Heart right ventricle (tissue), 16 donors: ENCODE measurements at places on chromosomes 3 and 15. TPM values are rescaled to one million over a fixed set of nuclear protein-coding genes. Genes with fewer than 3 reads are reported as not detected.

- no peak overlapping the region for H3K4me3 ChIP-seq
- peaks cover 5% of the 10 kb centered on the region for H3K27me3 ChIP-seq
- no peak overlapping the region for H3K27ac ChIP-seq
- no peaks in the 10 kb centered on the region for H3K4me1 ChIP-seq
These were observed 48.5 kb downstream of the ITGA11 start for GRCh38 chr15:68383161-68384074.

- DNase-seq, result no peak
- no peak overlapping the region for H3K27ac ChIP-seq
- no peaks in the 10 kb centered on the region for H3K36me3 ChIP-seq
- peaks cover 7% of the 10 kb centered on the region for H3K4me1 ChIP-seq
These were observed 67.9 kb upstream of the MITF start for GRCh38 chr3:69671082-69671952.

- peak within 1 kb of the TSS; percentile 92 for H3K4me3 ChIP-seq
- H3K36me3 ChIP-seq, result peaks cover 6% of the 10 kb centered on the region
- DNase-seq, result peak; percentile 90
These were observed at the start of gene INKA1 for GRCh38 chr3:49802719-49803464. INKA1 (plus strand) TSS chr3:49803261; CDS start chr3:49803393, 132 bp downstream.

DNA sequence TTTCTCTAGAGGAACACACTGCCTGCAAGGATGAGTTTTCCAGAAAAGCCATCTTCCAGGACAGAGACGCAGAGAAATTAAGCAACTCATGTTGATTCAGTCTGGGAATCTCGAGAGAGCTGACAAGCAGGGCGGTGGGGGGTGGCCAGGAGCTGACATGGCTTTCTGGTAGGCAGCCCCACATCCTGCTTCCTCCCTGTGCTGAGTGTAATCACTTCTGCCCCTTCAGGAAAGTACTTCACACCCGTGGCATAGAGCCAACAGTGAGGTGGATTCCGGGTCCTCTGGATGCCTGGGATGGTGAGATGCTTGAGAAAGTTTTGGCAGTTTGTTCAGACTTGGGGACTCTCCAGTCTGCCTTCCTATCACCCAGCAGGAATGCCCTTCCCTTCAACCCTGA lies 221.1 kb downstream of the SLCO3A1 start:
- no peak overlapping the region for H3K4me3 ChIP-seq
- peaks cover 73% of the 10 kb centered on the region for H3K4me1 ChIP-seq
- peak; percentile 70 for DNase-seq

- peaks cover 53% of the 10 kb centered on the region for H3K4me1 ChIP-seq
- no peak overlapping the region for H3K4me3 ChIP-seq
- no peaks in the 10 kb centered on the region for H3K36me3 ChIP-seq
- no peaks in the 10 kb centered on the region for H3K27me3 ChIP-seq
These were observed 87.9 kb downstream of the ITPR1 start for GRCh38 chr3:4581124-4581424.

DNA sequence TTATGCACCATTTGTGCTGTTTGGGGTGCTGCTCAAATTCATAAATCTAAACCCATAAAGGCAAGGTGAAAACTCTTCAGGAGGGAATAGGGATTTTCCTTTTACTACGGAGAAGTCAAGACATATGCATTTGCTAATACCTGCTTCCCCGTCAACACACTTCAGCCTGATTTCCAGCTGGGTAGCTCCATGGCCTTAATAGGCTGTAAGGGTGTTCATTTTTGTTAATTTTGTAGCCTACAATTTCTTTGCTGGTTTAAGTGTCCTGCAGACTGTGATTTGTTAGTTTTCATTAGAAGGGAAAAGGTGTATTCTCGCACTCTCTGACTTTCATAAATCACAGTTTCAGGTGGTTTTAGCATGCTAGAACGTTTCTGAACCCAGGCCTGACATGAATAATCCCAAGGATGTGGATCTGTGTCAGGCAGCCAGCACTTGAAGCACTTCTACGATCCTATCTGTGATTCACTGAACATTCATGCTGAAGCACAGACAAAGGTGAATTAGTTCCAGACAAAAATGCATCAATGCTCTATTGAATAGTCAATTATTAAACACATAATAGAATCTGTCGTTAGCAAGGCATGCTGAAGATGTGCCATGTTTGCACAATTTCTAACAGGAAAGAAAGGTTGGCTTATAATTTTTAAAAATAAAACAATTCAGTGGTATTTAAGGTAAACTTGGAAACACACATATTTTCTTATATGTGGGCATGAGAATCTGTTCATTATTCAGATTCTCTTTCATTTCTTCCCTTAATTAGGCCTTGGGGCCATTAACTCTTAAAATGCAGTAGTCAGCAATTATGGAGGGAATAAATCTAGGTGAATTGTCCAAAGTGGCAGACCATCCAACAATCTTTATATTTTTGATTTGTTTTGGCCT lies 17.9 kb upstream of the NMNAT3 start:
- H3K4me1 ChIP-seq, result no peaks in the 10 kb centered on the region
- H3K36me3 ChIP-seq, result no peaks in the 10 kb centered on the region
- no peak overlapping the region for H3K4me3 ChIP-seq
- H3K27ac ChIP-seq, result no peak overlapping the region
- H3K27me3 ChIP-seq, result no peaks in the 10 kb centered on the region

UCN2 gene
- 0.22 TPM for polyA plus RNA-seq

- H3K27me3 ChIP-seq, result no peaks in the 10 kb centered on the region
- no peaks in the 10 kb centered on the region for H3K4me1 ChIP-seq
- DNase-seq, result no peak
- H3K27ac ChIP-seq, result no peak overlapping the region
- H3K36me3 ChIP-seq, result no peaks in the 10 kb centered on the region
- H3K4me3 ChIP-seq, result no peak overlapping the region
These were observed 216.8 kb downstream of the RSL24D1 start for GRCh38 chr15:54979964-54980363.

UROC1 gene
- not detected for polyA plus RNA-seq

- no peaks in the 10 kb centered on the region for H3K27me3 ChIP-seq
- DNase-seq, result no peak
- no peak overlapping the region for H3K4me3 ChIP-seq
- H3K27ac ChIP-seq, result no peak overlapping the region
- peaks cover 2% of the 10 kb centered on the region for H3K4me1 ChIP-seq
- no peaks in the 10 kb centered on the region for H3K36me3 ChIP-seq
These were observed 57.8 kb downstream of the NCEH1 start for GRCh38 chr3:172653004-172653572.

- peaks cover 45% of the 10 kb centered on the region for H3K4me1 ChIP-seq
- H3K27me3 ChIP-seq, result no peaks in the 10 kb centered on the region
- peak overlapping the region; percentile 88 for H3K27ac ChIP-seq
- DNase-seq, result peak; percentile 89
- no peak overlapping the region for H3K4me3 ChIP-seq
- no peaks in the 10 kb centered on the region for H3K36me3 ChIP-seq
These were observed 145.5 kb upstream of the TPM1 start for GRCh38 chr15:62896969-62897486.

GREM1 gene
- polyA plus RNA-seq, result not detected

CHRNA7 gene
- polyA plus RNA-seq, result 0.88 TPM

DNA sequence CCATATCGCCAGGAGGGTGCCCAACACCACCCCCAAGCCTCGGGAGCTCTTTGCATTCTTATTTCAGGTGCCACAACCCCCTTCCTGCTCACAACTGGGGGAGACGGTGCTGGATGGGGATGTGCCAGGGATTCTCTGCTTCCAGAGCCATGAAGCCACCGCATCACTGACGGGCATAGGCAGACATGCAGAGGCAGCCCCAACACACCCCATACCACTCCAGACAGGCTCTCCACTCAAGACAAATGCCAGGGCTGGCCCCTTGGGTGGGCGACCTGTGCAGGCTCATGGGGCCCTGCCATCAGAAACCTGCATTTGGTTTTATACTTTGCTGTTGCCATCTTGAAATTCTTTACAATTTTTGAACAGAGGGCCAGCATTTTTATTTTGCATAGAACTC lies 27.0 kb upstream of the TRPM1 start:
- H3K27me3 ChIP-seq, result no peaks in the 10 kb centered on the region
- H3K36me3 ChIP-seq, result no peaks in the 10 kb centered on the region
- H3K4me1 ChIP-seq, result peaks cover 6% of the 10 kb centered on the region
- no peak overlapping the region for H3K27ac ChIP-seq
- H3K4me3 ChIP-seq, result no peak overlapping the region
- DNase-seq, result no peak

- H3K36me3 ChIP-seq, result no peaks in the 10 kb centered on the region
- DNase-seq, result no peak
- H3K27ac ChIP-seq, result no peak overlapping the region
- no peaks in the 10 kb centered on the region for H3K4me1 ChIP-seq
These were observed 835.9 kb downstream of the TUSC7 start for GRCh38 chr3:117545484-117545883.

DNA sequence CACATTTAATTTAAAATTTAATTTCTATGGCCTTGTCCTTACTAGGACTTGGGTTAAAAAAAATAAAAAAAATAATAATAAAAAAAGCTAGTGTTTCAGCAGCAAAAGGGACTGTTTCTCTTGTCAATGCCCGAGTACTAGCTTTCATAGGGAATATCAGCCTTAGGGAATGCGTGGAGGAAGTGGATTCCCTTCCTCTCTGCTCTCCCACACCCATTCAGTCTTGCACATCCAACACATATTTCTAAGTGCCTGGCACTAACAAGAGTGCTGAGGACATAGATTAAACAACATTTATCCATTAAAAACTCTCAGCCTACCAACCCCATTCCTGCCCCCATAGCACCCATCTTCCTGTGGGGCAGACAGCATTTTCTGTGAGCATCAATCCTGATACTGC lies 6.2 kb downstream of the ZNF385D start:
- no peaks in the 10 kb centered on the region for H3K36me3 ChIP-seq
- H3K4me1 ChIP-seq, result peaks cover 25% of the 10 kb centered on the region
- peak overlapping the region; percentile 65 for H3K27ac ChIP-seq
- H3K4me3 ChIP-seq, result no peak overlapping the region
- no peak for DNase-seq

DNA sequence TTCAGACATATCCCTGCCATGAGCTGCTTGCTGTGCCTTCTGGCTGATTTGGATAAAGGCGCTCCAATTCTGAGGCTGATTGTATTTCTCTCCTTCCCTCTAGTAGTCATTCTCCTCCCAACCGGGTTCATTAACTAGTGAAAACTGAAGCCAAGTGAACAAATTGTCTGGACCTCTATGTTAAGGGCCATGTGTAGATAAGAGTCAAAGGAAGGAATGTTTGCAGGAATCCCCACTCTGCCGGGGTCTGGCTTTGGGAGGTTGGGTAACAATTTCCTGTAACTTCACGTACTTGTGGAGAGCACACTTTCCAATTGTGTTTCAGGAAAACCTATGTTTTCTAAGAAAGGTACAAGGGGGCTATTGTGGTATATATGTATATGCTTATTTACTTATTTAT lies 38.2 kb upstream of the SUCLG2 start:
- no peaks in the 10 kb centered on the region for H3K4me1 ChIP-seq
- H3K4me3 ChIP-seq, result no peak overlapping the region
- H3K36me3 ChIP-seq, result no peaks in the 10 kb centered on the region
- no peak for DNase-seq
- H3K27ac ChIP-seq, result no peak overlapping the region

DNA sequence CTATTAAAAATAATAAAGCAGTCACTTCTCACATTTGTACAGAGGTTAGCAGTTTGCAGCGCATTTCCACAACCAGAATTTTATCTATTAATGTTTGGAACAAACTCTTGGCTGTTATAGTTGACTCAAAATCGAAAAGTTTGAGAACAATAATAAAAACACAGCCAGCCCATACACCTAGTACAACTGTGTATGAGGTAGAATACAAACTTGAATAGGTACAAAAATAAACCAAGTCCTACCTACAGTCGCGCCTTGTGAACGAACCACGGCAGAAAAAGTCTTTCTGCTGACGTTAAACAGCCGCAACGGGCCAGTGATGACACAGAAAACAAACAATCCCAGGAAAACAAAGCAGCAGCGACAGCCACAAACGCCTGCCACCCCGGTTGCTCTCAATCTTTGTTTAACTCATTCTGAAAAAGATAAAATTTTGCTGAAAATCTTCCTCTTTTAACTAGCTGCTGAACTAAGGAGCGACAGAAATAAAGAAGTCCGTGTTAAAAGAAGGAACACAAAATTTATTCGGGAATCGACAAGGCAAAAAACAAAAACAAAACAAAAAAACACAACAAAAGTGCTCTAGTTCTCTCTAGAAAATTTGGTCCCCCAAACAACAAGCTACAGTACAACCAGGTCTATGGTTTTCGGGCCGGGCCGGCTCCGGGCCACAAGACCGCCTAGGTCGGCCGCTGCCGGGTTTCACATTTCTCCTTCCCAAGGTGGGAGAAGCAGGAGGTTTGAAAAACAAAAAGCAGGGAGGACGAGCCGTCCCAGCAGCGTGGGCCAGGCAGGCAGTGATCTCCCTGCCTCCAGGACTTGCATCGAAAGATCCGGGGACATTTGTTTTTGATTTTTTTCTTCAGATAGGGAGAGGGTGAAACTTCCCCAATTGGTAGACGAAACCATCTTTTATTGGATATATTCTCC lies 2.9 kb downstream of the FOXL2 start:
- H3K27ac ChIP-seq, result no peak overlapping the region
- no peak overlapping the region for H3K4me3 ChIP-seq
- no peak for DNase-seq
- H3K36me3 ChIP-seq, result no peaks in the 10 kb centered on the region

- DNase-seq, result peak; percentile 22
- H3K4me3 ChIP-seq, result no peak overlapping the region
- H3K36me3 ChIP-seq, result no peaks in the 10 kb centered on the region
These were observed 319.3 kb upstream of the AZI2 start for GRCh38 chr3:28667646-28668621.

DNA sequence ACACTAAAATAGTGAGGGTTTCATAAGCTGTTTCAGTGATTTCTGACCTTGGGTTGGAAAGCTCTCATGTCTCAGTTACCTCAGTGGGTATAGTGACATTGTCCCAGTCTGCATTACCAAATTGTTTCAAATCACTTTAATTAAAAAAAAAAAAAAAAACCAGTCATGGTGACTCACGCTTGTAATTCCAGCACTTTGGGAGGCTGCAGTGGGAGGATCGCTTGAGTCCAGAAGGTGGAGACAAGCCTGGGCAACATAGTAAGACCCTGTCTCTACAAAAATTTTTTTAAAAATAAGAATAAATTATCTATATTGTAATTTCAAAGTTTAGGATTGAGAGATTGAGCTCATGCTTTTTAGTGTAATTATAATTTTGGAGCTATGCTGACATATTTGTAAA lies 78.0 kb downstream of the MBNL1 start:
- no peak overlapping the region for H3K4me3 ChIP-seq
- no peak for DNase-seq
- H3K27me3 ChIP-seq, result no peaks in the 10 kb centered on the region
- H3K27ac ChIP-seq, result no peak overlapping the region
- peaks cover 16% of the 10 kb centered on the region for H3K36me3 ChIP-seq
- H3K4me1 ChIP-seq, result peaks cover 69% of the 10 kb centered on the region
